ENCODE measurements at places on chromosomes 6 and 20. TPM values are rescaled to one million over a fixed set of nuclear protein-coding genes. Genes with fewer than 3 reads are reported as not detected.

FAM229B gene
- 5.1 TPM for total RNA-seq

TENT5A gene
- 13.7 TPM for total RNA-seq

GRCh38 chr6:6384520-6384919 is 64.1 kb upstream of the F13A1 start:
- DNase-seq = no peak

SPATS1 gene
- not detected for total RNA-seq

DNA sequence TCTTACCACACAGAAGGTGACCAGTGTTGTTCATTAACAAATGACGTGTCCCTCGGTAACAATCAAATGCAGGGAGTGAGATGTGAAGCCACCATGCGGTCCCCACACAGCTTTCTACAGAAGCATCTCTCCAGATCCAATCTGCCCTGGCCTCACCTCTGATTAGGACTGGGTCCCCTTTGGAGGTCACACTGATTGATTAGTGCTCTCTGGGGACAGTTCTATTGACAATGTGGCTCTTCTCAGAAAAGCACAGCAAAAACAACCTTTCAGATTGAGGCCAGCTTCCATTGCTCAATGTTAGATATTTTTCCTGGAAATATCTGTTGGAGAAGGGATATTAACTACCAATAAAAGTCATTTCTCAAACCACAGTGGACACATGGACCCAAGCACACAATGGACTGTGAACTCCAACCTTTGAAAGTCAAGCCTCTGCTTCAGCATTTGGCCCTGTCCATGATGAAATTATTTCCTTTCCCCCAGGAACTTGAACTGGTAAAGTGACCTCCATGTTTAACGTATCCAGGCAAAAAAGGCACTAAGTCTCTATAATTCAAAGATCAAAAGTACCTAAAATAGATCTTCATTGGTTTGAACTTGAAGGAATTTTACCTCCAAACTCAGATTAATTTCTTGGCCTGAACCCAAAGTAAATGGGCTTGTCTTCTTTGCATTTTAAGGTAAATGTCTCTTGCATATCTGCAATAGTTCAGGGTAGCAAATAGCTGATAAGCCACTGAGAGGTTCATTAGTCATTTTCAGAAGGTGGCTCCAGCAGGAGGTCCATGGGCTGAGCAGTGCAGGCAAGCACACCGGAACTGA is 118.5 kb downstream of the FOXA2 start:
- no peak for DNase-seq

SDC4 gene
- total RNA-seq = 4.0 TPM

DNA sequence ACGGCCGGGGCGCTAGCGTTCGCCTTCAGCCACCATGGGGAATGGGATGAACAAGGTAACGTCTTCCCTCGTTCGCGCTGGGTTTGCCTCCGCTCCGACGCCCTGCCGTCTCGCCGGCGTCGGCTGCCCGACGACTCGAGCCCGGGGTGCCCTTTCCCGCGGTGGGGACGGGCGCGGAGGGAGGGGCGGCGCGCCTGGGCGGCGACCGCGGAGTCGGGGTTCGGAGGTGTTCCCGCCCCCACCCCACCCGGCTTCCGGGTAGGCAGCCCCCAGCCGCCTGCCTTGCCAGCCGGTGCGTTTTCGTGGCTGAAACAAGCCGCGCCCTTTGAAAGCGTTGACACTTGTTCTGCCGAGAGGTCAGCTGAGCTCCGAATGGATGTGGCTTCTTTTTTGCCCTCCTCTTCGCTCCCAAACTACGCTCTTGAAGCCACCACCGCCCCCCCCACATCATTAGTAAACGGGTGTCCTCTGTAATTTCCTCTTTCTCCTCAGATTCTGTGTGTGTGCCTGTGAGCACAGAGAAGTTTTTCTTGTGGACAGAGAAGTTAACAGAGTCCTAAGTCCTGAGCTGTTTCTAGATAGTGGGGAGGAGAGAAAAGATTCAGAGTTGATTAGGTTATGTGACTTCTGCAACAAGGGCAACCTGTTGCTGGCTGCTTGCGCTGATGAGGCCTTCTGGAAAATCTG is 362 bp downstream of the DUSP22 start:
- peak; percentile 89 for DNase-seq

DNA sequence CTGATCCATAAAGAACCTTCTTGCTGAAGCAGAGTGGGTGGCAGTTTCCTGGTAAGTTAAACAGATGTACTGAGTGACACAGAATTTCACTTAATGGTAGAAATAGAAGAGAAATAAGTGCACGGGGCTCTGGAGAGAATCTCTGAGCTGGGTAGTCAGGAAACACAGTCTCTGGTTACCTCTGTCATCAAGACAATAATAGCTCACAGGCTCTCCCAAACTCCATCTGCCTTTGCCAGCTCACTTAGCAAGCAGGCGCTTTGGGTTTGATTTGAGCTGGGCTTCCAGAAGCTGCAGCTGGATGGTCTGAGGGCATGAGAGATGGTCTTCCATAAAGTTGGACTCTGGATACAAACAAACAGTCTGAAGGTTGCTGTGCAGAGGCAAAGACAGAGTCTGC is 39.6 kb upstream of the PRSS35 start:
- no peak for DNase-seq

- DNase-seq = no peak
Measured at GRCh38 chr6:34065466-34066217, 80.2 kb downstream of the GRM4 start.

GRCh38 chr6:163954088-163954775 is 539.7 kb downstream of the QKI start:
- DNase-seq = no peak

DNA sequence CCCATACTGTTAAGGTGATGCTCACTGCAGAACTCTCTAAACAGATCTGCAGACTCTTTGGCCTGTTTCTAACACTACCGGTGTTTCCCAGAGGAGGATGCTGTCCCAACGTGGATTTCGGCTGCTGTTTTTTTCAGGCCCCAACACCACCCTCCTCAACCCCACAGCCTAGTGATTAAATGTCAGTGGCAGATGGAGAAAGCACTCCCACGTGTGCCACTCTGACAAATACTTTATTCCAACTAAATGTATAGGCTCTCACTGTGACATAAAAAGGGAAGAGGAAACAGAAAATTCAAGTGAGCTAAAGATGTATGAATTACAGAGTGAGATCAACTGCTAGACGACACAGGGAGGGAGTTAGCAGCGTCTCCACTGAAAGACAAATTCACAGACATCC is 3.6 kb downstream of the TBC1D20 start:
- no peak for DNase-seq

DNA sequence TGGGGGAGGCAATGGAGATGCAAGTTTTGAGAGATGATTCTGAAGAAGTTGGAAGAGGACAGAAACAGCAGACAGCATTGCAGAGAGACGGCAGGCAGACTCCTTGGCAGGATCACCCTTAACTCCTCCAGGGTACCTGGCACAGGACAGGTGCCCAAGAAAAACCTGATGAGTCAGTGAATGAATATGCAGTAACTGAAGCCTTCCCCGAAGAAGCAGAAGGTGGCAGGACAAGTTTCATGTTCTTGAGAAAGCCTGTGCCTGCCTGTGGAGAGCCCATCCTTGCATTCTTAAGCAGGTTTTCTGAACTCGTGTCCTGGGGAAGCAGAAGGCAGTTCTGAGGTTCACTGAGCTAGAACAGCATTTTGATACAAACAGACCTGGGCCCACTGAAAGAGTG is 79.6 kb upstream of the SASH1 start:
- no peak for DNase-seq

DNA sequence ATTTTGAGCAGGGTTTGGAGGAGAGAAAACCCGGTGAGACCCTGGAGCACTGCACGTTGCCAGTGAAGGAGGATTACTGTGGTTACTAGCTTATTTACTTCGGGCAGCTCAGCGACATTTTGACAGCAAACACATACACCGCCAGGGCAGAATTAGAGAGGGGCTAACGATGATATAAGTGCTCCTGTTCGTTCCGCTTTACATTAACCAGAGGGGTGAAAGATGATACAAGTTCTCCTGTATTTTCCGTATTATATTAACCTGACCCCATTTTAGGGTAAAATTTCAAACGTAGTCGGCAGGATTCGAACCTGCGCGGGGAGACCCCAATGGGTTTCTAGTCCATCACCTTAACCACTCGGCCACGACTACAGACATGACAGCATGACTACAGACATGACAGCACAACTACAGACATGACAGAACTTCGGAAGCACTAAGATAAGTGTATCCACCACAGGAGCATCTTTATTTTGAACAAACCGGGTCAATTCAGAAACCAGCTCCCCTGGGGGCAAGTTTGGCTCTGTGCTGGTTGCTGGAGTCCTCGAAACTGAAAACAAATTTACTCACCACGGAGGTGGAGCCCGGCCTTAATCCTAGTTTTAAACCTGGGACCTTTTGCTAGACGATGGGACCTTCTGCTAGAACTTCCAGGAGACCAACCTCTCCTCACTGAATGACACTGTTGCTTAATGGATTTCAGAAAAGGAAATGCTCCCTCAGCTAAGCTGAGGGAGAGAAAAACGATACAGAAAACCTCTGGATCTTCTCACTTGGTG is 80.4 kb upstream of the ZNF184 start:
- DNase-seq = no peak

DNA sequence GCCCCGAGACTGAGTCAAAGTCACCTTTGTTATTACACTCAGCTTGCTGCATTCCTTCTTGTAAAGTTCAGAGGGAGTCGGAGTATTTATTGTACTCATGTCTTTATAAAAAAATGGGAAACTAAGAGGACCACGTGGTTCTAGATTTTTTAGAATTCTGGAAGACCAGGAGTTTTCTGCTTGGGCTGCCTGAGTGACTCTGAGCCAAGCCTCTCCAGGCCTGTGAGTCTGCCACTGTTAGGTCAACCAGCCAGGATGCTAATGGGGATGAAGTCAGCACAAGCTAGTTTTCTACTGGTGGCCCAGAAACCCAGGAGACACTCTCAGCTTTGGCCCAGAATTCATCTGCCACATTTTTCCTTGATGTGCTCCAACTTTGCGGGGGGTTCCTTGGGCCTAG is 453.5 kb upstream of the SULF2 start:
- DNase-seq = no peak

PNLDC1 gene
- total RNA-seq = not detected

DNA sequence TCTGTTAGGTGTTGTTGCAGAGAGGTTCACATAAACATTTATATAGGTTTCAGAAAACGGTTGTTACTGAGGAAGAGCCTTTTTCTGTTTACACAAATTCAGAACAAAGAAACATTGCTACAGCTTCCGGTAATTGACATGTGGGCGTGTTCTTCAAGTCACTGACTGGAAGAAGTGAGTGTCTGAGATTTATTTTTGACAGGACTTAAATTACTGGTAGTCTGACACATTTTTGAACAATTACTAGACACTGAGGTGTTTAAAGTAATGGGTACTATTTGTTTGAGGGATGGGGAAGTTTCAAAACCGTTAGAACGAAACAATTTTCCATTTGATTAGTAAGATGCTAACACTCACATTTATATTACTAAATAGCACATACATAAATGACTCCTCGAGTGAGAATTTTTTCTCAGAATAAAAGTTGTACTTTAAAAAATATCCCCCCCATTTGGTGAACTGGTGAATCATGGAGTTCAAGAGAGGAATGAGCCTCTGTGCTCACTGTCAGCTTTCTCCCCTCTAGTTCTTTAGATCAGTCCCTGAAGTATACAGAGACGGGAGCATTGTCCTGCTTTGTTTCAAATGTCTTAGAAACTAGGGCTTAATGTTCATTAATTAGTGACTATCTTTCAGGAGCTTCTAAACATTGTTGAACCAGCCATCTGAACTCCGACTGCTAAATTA is 98.7 kb downstream of the TSHZ2 start:
- DNase-seq = no peak

AGPAT4 gene
- total RNA-seq = 28.5 TPM
